Gastroesophageal sphincter (tissue), 4 donors: ENCODE measurements at places on chromosomes 7 and 10. TPM values are rescaled to one million over a fixed set of nuclear protein-coding genes. Genes with fewer than 3 reads are reported as not detected.

GRCh38 chr10:6498771-6499170, 81.3 kb downstream of the PRKCQ start:
- H3K36me3 ChIP-seq: no peaks in the 10 kb centered on the region
- H3K27me3 ChIP-seq: no peaks in the 10 kb centered on the region
- no peaks in the 10 kb centered on the region for H3K4me1 ChIP-seq
- no peak overlapping the region for H3K4me3 ChIP-seq

- no peaks in the 10 kb centered on the region for H3K27me3 ChIP-seq
- H3K4me1 ChIP-seq: peaks cover 44% of the 10 kb centered on the region
- H3K27ac ChIP-seq: peak overlapping the region; percentile 87
- peak; percentile 66 for ATAC-seq
- peaks cover 14% of the 10 kb centered on the region for H3K36me3 ChIP-seq
Measured at GRCh38 chr7:50653981-50654425, 88.8 kb upstream of the DDC start.

DNA sequence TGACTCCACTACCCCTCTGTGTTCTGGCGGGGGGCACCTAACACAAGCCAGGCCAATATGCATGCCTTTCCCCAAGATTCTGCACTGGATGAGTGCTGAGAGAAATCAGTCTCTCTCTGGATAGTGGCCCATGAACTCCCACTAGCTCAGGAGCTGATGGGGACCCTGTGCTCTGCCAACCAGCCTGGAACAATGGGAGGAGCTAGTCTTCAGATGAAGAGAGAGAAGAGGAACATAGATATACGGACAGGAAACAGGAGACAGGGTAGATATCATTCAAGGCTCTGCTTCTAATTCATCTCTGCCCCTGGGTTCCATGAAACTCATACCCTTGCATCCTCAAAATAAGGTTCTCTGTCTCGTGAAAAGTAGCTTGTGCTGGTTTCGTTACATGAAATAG, 27.9 kb upstream of the PLXNA4 start:
- no peak overlapping the region for H3K27ac ChIP-seq
- no peak for ATAC-seq
- H3K27me3 ChIP-seq: peaks cover 10% of the 10 kb centered on the region
- H3K4me3 ChIP-seq: no peak overlapping the region
- no peaks in the 10 kb centered on the region for H3K36me3 ChIP-seq

- H3K27me3 ChIP-seq: no peaks in the 10 kb centered on the region
- H3K36me3 ChIP-seq: no peaks in the 10 kb centered on the region
- no peak overlapping the region for H3K4me3 ChIP-seq
- no peaks in the 10 kb centered on the region for H3K4me1 ChIP-seq
- no peak overlapping the region for H3K27ac ChIP-seq
Measured at GRCh38 chr7:13055732-13056368, 368.4 kb downstream of the ARL4A start.

- no peak for ATAC-seq
- H3K27ac ChIP-seq: peak overlapping the region; percentile 79
- H3K27me3 ChIP-seq: no peaks in the 10 kb centered on the region
- peaks cover 49% of the 10 kb centered on the region for H3K4me1 ChIP-seq
Measured at GRCh38 chr7:92768501-92769393, 67.6 kb downstream of the CDK6 start.

GRCh38 chr7:80686576-80686975, 48.1 kb downstream of the CD36 start:
- no peaks in the 10 kb centered on the region for H3K4me1 ChIP-seq
- no peak overlapping the region for H3K27ac ChIP-seq
- no peak overlapping the region for H3K4me3 ChIP-seq
- ATAC-seq: no peak
- no peaks in the 10 kb centered on the region for H3K27me3 ChIP-seq

- no peak overlapping the region for H3K4me3 ChIP-seq
- ATAC-seq: no peak
- H3K4me1 ChIP-seq: no peaks in the 10 kb centered on the region
- no peaks in the 10 kb centered on the region for H3K36me3 ChIP-seq
Measured at GRCh38 chr7:149355390-149356048, 93.5 kb downstream of the ZNF783 start.

GRCh38 chr7:127665922-127666321, 13.9 kb downstream of the SND1 start:
- ATAC-seq: no peak
- no peak overlapping the region for H3K27ac ChIP-seq
- no peaks in the 10 kb centered on the region for H3K36me3 ChIP-seq

- no peaks in the 10 kb centered on the region for H3K36me3 ChIP-seq
- no peaks in the 10 kb centered on the region for H3K4me1 ChIP-seq
- H3K4me3 ChIP-seq: no peak overlapping the region
- H3K27me3 ChIP-seq: peaks cover 7% of the 10 kb centered on the region
Measured at GRCh38 chr10:1264001-1264400, 207.8 kb downstream of the WDR37 start.

DNA sequence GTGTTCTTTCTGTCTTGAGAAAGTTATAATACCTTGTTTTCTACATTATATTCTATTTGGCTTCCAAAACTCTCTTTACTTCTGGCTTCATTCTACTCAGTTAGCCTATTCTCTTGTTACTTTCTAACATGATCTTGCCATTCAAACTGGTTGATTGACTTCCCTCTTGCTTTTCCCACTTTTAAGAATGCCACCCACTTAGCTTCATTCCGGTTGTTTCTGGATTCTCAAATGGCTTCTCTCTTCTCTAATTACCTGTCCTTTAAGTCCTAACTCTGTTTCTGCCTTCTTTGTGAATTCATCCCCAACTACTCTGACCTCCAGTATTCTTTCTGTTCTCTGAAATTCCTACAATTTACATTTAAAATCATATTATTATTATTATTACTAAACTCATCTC, 52.0 kb downstream of the ANKIB1 start:
- no peak overlapping the region for H3K4me3 ChIP-seq
- no peak overlapping the region for H3K27ac ChIP-seq
- H3K4me1 ChIP-seq: peaks cover 4% of the 10 kb centered on the region
- peaks cover 15% of the 10 kb centered on the region for H3K36me3 ChIP-seq
- no peak for ATAC-seq
- H3K27me3 ChIP-seq: no peaks in the 10 kb centered on the region

GRCh38 chr10:14532473-14533251, 201.9 kb upstream of the FRMD4A start:
- no peaks in the 10 kb centered on the region for H3K27me3 ChIP-seq
- ATAC-seq: no peak
- no peaks in the 10 kb centered on the region for H3K4me1 ChIP-seq
- no peak overlapping the region for H3K4me3 ChIP-seq
- H3K27ac ChIP-seq: no peak overlapping the region
- H3K36me3 ChIP-seq: no peaks in the 10 kb centered on the region

- H3K36me3 ChIP-seq: no peaks in the 10 kb centered on the region
- ATAC-seq: no peak
Measured at GRCh38 chr7:64558323-64558705, 4.6 kb downstream of the ZNF680 start.

DNA sequence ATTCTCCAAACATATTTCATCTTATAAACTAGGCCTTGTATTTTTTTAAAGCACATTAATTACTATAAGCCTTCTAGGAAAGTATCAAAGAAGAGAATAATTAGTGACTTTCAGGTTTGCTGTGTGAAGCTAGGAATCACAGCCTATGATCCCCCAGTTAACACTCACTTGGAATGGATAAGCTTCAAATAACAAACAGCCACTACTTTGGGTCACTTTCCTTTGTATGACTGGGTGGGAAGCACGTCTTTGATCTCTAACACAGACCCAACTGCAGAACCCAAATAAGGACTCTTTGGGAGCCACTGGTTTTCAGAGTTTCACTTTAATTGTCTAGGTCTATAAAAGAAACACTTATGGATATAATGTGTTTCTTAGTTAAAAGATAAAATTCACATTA, 769.3 kb downstream of the MAGI2 start:
- ATAC-seq: no peak
- H3K36me3 ChIP-seq: no peaks in the 10 kb centered on the region
- H3K4me1 ChIP-seq: no peaks in the 10 kb centered on the region
- H3K27me3 ChIP-seq: no peaks in the 10 kb centered on the region
- H3K27ac ChIP-seq: no peak overlapping the region

- no peak for ATAC-seq
- no peaks in the 10 kb centered on the region for H3K4me1 ChIP-seq
- no peak overlapping the region for H3K4me3 ChIP-seq
- no peaks in the 10 kb centered on the region for H3K27me3 ChIP-seq
- H3K27ac ChIP-seq: no peak overlapping the region
- no peaks in the 10 kb centered on the region for H3K36me3 ChIP-seq
Measured at GRCh38 chr10:7042419-7043054, 368.3 kb downstream of the SFMBT2 start.

- no peaks in the 10 kb centered on the region for H3K4me1 ChIP-seq
- H3K27ac ChIP-seq: no peak overlapping the region
- H3K4me3 ChIP-seq: no peak overlapping the region
- ATAC-seq: no peak
- no peaks in the 10 kb centered on the region for H3K27me3 ChIP-seq
Measured at GRCh38 chr7:97639036-97639435, 92.8 kb upstream of the TAC1 start.

- peaks cover 2% of the 10 kb centered on the region for H3K4me1 ChIP-seq
- ATAC-seq: no peak
- no peaks in the 10 kb centered on the region for H3K36me3 ChIP-seq
- no peak overlapping the region for H3K27ac ChIP-seq
- H3K27me3 ChIP-seq: no peaks in the 10 kb centered on the region
- no peak overlapping the region for H3K4me3 ChIP-seq
Measured at GRCh38 chr7:149097088-149097487, 6.6 kb upstream of the ZNF786 start.

DNA sequence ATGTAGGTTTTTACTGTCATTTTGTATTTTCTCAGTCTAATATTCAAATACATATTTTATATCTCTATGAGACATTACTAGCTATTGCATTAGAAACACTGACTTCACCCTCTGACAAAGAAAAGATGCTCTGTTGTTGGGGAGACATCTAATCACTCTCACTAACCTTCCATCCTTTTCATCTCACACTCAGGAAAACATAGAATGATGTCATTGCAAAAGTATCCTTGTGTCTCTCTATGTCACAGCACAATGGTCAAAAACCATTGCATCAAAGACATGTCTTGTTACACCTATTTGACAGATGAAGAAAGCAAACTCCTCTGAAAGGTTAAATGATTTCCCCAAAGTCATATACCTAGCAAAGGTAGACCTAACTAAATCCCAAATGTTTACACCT, 231.3 kb upstream of the PTN start:
- no peaks in the 10 kb centered on the region for H3K4me1 ChIP-seq
- no peak for ATAC-seq
- H3K4me3 ChIP-seq: no peak overlapping the region
- H3K27ac ChIP-seq: no peak overlapping the region
- no peaks in the 10 kb centered on the region for H3K27me3 ChIP-seq
- H3K36me3 ChIP-seq: no peaks in the 10 kb centered on the region

DNA sequence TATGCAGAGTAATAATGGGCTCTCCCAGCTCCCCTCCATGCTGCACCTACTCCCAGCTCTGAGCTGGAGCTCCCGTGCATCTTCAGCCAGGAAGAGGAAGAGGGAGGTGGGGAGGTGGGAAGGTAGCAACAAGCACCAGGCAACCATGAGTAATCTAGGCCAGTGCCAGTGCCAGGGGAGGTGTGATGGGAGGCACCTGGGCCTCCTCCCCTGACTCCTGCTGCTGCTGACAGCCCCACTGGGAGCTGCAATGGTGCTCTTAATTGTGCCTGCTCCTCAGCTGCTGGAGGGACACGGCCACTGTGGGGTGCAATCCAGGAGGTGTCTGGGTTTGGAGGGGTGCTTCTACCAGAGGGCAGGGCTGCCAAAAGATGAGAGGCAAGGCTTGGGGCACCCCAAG, 243.0 kb downstream of the PLXNA4 start:
- no peaks in the 10 kb centered on the region for H3K36me3 ChIP-seq
- H3K4me3 ChIP-seq: no peak overlapping the region
- no peak overlapping the region for H3K27ac ChIP-seq
- no peak for ATAC-seq
- H3K27me3 ChIP-seq: no peaks in the 10 kb centered on the region
- no peaks in the 10 kb centered on the region for H3K4me1 ChIP-seq

- H3K36me3 ChIP-seq: no peaks in the 10 kb centered on the region
- no peak overlapping the region for H3K27ac ChIP-seq
- no peak for ATAC-seq
- no peaks in the 10 kb centered on the region for H3K4me1 ChIP-seq
- H3K27me3 ChIP-seq: peaks cover 4% of the 10 kb centered on the region
- no peak overlapping the region for H3K4me3 ChIP-seq
Measured at GRCh38 chr10:129919358-129919757, 44.7 kb downstream of the EBF3 start.

GRCh38 chr10:43000651-43001426, 76.0 kb upstream of the RET start:
- H3K4me3 ChIP-seq: no peak overlapping the region
- H3K27me3 ChIP-seq: peaks cover 7% of the 10 kb centered on the region
- ATAC-seq: no peak
- no peak overlapping the region for H3K27ac ChIP-seq
- no peaks in the 10 kb centered on the region for H3K4me1 ChIP-seq

DNA sequence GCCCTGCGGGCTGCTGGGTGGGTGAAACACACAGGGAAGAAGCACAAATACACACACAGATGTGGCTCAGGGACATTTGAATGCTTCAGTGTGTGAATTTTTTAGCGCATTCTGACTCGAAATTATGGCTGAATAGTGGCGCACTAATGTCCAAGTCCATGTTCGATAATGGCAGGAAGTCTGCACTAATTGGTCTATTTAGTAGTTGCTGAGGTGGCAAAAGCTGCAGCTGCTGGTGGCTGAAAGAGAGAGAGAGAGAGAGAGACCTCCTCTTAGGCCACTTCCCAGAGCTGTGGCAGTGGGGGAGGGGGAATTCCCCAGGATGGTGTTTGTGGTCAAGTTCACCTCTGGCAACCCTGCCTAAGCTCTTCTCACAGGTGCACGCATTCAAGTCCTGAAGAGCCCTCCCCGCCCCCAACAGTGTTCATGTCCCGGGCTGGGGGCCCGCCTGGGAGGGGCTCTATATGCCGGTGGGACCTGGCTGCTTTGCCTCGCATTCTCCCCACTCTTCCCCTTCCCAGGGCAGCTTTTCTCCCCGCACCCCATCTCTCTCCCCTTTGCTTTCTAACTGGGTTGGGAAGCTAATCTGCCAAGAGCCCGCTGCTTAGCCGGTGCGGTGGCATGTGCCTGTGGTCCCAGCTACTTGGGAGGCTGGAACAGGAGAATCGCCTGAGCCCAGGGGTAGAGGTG, 6.0 kb upstream of the MNX1 start:
- ATAC-seq: no peak
- H3K36me3 ChIP-seq: no peaks in the 10 kb centered on the region
- no peak overlapping the region for H3K27ac ChIP-seq
- H3K27me3 ChIP-seq: peaks cover 100% of the 10 kb centered on the region

The SCIN gene
- total RNA-seq: 2.2 TPM

The NACAD gene
- 10.6 TPM for total RNA-seq

The CALML5 gene
- total RNA-seq: not detected

The TSPAN15 gene
- total RNA-seq: 66.7 TPM

The RET gene
- total RNA-seq: 1.4 TPM

The PKD2L1 gene
- total RNA-seq: not detected

The MKRN1 gene
- 122 TPM for total RNA-seq

The GPR158 gene
- total RNA-seq: 0.07 TPM

The PLCE1 gene
- 19.3 TPM for total RNA-seq

The ENO4 gene
- total RNA-seq: 0.20 TPM

The CPA2 gene
- total RNA-seq: not detected

The ANKRD61 gene
- 0.27 TPM for total RNA-seq

The PAPOLB gene
- not detected for total RNA-seq
